ENCODE measurements at places on chromosomes 2 and 18.

GRCh38 chr2:47054868-47055267 is 100.2 kb downstream of the STPG4 start:
- DNase-seq: no peak

GRCh38 chr2:26562811-26563645 is 78.1 kb downstream of the CIB4 start:
- DNase-seq: peak; percentile 12

DNA sequence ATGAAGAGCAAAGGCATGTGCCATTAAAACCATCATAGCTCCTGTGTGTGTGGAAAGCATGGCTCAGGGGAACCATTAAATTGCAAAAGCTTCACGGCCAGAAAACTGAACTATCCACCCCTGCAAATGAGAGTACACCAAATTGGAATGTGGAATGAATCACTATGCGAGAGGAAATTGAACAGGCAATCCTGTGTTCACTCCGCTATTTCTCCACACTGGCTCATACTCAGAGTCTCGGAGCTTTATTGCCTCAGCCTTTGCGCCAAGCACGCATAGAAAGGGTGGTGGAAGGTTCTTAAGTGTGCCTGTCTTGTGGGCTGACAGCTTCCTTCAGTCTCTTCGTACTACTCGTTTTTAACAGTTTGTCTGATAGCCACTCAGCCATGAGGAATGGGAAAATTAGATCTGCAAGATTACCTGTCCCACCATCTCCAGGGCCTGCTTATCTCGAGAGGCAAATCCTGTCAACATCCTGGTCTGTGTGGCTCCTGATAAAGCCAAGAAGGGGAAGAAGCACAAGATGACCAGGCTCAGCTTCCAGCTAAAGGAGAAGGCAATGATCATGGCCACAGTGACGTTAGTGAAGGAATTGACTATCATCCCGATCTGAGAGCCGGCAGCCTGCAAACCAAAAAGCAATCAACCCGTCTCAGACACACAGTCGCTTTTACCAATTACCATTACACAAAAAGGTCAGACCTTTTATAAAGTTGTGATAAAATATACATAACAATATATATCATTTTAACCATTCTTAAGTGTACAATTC is 34.9 kb downstream of the G6PC2 start:
- peak; percentile 36 for DNase-seq

DNA sequence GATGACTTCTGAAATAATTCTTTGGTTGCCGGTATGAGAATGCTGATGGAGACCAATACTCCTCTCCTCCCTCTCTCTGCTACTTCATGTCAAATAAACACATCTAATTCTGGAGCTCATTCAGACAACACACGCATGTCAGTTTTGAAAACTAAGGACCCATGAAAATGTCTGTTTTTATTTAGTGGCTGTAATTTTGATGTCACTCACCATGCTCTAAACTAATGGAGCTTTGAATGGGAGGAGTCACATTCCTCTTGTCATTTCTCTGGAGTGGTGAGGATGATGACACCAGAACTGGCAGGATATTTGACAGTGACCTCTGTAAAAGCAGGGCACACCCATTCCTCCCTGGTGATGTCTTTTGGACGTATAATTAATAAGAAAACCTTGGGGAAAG is 163.0 kb downstream of the PHLPP1 start:
- DNase-seq: no peak

- no peak for DNase-seq
Measured at GRCh38 chr18:2143636-2144035, 427.7 kb downstream of the METTL4 start.

DNA sequence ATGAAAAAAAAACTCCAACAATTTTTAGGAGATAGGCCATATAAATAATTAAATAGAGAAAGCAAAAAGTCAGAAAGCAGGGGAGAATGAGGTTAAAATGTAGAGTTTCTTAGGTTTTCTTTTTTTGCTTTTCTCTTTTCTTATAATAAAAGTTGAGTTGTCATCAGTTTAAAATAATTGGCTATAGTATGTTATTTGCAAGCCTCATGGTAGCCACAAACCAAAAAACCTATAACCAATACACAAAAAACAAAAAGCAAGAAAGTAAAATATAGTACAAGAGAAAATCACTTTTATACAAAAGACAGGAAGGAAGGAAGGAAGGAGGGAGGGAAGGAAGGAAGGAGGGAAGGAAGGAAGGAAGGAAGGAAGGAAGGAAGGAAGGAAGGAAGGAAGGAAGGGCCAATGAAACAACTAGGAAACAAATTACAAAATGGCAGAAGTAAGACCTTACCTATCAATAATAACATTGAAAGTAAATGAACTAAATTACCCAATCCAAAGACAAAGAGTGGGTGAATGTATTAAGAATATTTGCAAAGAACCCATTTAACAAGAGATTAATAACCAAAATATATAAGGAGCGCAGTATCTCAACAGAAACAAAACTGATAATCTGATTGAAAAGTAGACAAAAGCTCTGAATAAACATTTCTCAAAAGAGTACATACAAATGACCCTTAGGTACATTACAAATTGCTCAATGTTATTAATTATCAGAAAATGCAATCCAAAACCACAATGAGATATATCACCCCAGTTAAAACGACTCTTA is 541.3 kb upstream of the LRRTM4 start:
- DNase-seq: no peak

DNA sequence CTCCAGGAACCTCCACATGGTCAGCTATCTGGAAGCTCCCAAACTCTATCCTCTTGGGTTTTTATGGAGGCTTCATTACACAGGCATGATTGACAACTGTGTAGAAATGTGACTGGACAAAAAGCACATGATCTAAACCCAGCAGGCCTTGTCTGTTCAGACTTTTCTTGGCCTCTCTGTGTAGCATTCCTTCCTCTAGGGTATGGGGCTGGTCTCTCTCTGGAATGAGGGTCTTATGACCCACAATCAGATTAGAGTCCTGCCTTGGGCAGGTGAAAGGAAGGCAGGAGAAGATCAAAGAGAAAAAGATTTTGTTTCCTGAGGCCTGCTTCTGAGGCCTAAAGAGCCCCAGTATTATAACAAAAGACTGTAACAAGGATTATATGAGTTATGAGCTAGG is 162.7 kb downstream of the SP3 start:
- DNase-seq: no peak

DNA sequence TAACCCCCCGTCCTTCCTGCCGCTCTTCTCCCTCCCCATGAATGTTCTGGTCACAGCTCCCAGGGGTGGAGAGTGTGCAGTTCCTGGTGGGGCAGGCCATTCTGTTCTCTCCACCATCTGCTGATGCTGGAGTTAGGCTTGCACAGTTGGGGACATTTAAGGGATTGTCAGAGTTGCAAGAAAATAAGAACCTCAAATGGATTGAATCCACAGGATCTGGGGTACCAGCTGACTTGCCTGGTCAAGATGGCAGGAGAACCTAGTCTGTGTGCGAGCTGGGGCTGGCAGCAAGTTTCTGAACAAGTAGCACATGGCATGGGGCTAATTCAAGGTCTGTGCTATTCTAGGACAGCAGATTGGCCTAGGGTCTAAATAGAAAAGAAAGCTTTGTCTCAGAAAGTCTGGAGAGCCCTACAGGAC is 60.8 kb upstream of the TXNDC2 start:
- no peak for DNase-seq

GRCh38 chr2:85064927-85065577 is 68.1 kb upstream of the TCF7L1 start:
- no peak for DNase-seq

All from epithelial cell of proximal tubule (primary cell).